ENCODE measurements at places on chromosomes 7 and 10. TPM values are rescaled to one million over a fixed set of nuclear protein-coding genes. Genes with fewer than 3 reads are reported as not detected.

- DNase-seq: peak; percentile 18
Measured at GRCh38 chr7:158428131-158428836, 159.3 kb downstream of the PTPRN2 start.

DNA sequence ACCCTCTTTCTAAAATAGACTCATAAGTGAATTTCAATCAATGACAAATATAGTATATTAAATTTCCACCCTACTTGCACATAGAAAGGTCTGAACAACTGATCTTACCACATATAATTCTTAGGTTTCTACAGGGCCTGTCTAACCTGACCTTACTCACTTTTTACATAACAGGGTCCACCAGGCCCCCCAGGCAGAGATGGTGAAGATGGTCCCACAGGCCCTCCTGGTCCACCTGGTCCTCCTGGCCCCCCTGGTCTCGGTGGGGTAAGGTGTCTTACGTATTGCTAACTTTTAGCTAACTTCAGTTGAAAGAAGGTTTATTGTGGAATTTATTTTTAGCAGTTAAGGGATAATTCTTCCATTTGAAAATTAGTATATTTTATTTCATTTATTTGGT is 5.3 kb downstream of the COL1A2 start:
- no peak for DNase-seq

- DNase-seq: no peak
Measured at GRCh38 chr7:111223802-111224253, 132.9 kb downstream of the LRRN3 start.

Gene HECW1
- 3.8 TPM for total RNA-seq

Gene ANKRD30A
- not detected for total RNA-seq

All from endodermal cell (in vitro differentiated cells).